ENCODE measurements at places on chromosomes 7 and 10.

- DNase-seq: no peak
Observed at GRCh38 chr7:116766881-116767280, 94.9 kb downstream of the MET start.

- DNase-seq: no peak
Observed at GRCh38 chr7:127905491-127906330, 125.5 kb downstream of the LRRC4 start.

GRCh38 chr7:544338-545221 lies 24.9 kb upstream of the PDGFA start:
- no peak for DNase-seq

DNA sequence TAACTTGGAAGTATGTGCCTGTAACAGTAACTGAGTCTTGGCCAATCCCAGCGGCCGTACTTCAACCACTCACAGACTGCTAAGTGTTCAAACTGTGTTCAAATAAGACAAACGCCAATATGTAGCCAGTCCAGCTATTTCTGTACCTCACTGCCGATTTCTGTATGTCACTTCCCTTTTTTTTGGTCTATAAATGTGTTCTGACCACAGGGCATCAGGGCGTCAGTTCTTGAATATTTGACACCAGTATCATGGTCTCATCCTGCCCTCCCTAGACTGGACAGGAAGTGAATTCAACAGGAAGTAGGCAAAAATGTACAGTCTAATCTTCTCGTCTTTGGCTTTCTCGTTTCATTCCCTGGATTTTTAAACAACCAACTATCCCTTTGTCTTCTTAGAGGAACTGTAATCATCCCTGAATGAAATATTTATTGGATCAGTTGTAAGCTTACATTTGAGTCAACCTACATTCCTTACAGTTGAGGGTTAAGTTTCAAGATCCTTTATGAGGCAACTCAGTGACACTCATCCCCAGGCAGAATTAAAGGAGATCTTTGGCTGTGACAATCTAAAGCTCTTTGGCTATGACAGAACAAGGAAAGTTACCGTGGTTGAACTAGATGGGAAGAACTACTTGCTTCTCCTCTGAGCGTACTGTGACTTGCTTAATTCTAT lies 232.7 kb downstream of the NSUN6 start:
- no peak for DNase-seq

DNA sequence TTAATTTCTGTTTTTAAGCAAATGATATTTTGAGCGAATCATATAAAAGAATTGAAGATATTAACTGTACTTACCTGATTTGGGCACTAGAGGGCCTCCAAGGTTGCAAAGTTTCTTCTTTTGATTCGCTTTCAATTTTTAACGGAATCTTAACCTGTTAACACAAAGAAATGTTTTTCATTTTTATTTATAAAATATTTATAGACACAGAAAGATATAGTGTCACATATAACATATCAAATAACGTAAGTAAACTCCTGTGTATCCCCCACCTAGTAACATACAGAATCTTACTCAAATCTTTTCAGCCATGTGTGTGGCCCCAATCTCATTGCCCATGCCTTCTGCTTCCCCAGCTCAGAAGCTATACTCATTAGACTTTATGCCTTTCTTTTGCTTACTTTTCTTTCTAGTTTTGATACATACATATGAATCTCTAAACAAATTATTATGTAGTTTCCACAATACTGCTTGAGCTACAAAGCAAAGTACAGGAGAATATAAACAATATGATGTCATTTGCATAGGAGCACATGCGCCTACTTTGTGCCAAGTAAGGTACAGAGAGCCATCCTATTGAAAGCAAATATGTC lies 49.5 kb upstream of the ZPBP start:
- peak; percentile 4 for DNase-seq

- DNase-seq: no peak
Observed at GRCh38 chr10:5423771-5424170, 11.4 kb downstream of the NET1 start.

- no peak for DNase-seq
Observed at GRCh38 chr10:93576888-93577287, 10.4 kb downstream of the FFAR4 start.

- no peak for DNase-seq
Observed at GRCh38 chr10:70552586-70552985, 50.0 kb downstream of the PRF1 start.

- DNase-seq: no peak
Observed at GRCh38 chr10:46255801-46256747, 30.7 kb upstream of the ANTXRL start.

DNA sequence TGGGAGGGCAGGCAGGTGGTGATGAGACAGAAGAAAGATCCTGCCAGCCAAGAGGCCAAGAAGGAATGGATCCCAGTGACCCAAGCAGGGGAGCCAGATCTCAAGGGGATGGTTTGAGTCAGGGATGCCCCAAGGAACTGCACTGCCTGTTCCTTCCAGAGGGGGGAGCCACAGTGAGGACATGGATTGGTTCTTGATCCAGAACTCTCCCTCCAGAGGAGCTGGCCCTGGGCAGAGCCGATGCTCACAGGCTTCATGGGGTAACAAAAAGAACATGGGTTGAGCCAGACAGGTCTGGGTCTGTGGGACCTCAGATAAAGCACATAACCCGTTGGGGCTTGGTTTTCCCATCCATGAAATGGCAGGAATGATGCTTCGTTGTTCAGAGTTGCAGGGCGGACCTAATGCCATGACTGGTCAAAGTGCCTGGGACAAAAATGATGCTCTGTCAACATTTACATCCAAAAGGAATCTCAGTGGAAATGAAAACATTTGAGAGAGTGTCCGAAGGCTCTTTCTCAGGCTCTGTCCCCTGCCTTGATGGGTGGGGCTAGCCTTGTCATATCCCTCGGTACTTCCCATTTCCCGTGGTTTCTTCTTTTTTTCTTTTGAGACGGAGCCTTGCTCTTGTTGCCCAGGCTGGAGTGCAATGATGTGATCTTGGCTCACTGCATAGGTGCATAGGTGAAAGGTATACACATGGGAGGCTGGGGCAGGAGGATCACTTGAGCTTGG lies 4.7 kb upstream of the DENND2A start:
- no peak for DNase-seq

GRCh38 chr7:110264288-110264687 lies 826.6 kb upstream of the LRRN3 start:
- no peak for DNase-seq

- DNase-seq: peak; percentile 50
Observed at GRCh38 chr7:158495786-158496185, 91.8 kb downstream of the PTPRN2 start.

DNA sequence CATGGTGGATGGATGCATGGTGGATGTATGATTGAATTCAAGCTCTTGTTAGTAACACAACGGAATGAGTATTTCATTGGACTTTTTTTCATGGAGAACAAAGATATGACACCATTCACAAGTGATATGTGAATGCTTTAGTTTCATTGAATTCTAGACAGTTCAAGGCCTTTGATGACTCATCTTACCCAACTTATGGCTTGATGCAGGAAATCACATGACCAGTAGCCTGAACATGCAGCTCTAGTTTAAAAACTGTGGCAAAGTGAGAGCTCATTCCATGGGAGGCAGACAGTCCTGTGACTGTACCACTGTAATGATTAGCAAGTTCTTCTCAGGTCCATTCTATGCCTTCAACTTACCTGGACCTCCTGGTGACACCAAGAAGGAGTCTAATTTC lies 1239.3 kb downstream of the TYW1 start:
- DNase-seq: no peak

GRCh38 chr7:106125417-106125816 lies 13.3 kb upstream of the SYPL1 start:
- DNase-seq: no peak

GRCh38 chr10:78134773-78135306 lies 101.2 kb downstream of the RPS24 start:
- DNase-seq: no peak

- DNase-seq: no peak
Observed at GRCh38 chr10:75492173-75492925, 60.9 kb downstream of the LRMDA start.

DNA sequence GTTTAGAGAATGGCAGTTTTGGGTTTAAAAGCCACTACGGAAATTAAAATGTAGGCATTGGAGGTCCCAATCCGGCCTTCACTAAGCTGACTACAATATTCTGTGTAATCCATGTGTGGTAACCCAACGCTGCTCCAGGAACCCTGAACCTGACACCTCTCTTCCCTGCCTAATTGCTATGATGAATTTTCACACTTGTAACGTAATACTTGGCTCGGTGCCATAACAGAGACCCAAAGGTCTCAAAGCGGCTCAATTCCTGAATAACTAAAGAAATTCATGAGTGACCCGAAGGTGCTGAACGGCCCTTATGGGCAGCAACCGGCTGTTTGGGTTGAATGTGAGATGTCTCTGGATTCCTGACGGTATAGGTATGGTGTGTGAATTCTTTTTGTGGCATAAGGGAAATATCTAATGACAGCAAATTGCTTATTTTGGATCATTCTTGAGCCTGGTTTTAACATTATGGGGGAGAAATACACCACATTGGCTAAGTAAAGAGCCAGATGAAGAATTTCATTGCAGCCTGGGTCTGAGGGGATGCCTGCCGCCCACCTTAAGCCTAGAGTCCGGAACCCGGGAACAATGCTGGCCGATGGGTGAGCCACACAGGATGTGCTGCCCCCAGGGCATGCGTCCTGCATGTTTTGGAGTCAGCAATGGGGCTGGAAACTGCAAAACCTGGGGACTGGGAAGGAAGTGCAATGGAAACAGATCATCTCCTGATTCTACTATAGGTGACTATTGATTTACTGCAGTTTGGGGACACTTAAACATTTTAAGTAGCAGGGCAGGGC lies 69.7 kb upstream of the FZD8 start:
- DNase-seq: no peak

- no peak for DNase-seq
Observed at GRCh38 chr7:123282181-123282580, 82.4 kb upstream of the SLC13A1 start.

DNA sequence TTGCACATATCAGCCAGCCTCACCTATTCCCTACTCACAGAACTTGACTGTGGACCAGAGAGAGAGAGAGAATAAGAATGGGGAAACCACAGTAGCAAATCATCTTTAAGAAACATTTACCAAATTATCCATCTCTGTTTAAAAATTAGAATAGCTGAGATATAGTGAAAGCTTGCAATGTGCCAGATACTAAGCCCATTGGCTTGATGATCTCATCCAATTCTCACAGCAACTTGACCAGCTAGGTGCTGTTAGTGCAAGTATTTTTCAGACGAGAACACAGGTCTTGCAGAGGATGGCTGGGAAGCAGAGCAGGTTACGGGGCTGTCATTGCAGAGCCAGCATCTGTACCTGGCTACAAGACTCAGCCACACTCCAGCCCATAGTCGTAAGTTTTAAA lies 50.9 kb downstream of the KLF6 start:
- no peak for DNase-seq

- no peak for DNase-seq
Observed at GRCh38 chr7:127937066-127937680, 94.1 kb downstream of the LRRC4 start.

- no peak for DNase-seq
Observed at GRCh38 chr7:17830206-17830605, 110.1 kb downstream of the SNX13 start.

GRCh38 chr7:68733219-68734153 lies 864.8 kb upstream of the AUTS2 start:
- DNase-seq: no peak

GRCh38 chr10:1571587-1572237 lies 165.6 kb downstream of the ADARB2 start:
- DNase-seq: no peak

DNA sequence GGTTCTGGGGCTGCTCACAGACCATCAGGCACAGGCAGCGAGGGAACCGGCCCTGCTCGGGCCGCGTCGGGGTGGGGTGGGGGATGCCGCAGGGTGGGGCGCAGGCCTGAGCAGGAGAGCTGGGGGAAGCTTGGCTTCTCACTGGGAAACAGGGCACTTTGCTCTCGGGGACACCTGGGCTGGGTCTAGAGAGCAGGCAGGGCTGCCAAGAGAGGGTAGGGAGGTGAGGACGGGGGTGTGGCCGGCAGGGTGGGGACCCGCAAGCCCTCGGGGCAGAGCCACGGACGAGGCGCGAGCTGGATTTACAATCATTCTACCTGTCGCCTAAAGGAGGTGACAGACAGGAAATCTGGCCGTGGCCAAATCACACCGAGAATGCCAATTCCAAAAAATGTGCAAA lies 11.1 kb downstream of the INTS1 start:
- no peak for DNase-seq

- DNase-seq: no peak
Observed at GRCh38 chr10:121696854-121697253, 98.6 kb upstream of the FGFR2 start.

Measured in NCI-H526 treated with DMSO at 0.1 percent for 48 hours (cell line).